ENCODE measurements at places on chromosomes 4 and X. TPM values are rescaled to one million over a fixed set of nuclear protein-coding genes. Genes with fewer than 3 reads are reported as not detected.

Gene MXRA5
- total RNA-seq, result 0.14 TPM

Gene PASD1
- not detected for total RNA-seq

DNA sequence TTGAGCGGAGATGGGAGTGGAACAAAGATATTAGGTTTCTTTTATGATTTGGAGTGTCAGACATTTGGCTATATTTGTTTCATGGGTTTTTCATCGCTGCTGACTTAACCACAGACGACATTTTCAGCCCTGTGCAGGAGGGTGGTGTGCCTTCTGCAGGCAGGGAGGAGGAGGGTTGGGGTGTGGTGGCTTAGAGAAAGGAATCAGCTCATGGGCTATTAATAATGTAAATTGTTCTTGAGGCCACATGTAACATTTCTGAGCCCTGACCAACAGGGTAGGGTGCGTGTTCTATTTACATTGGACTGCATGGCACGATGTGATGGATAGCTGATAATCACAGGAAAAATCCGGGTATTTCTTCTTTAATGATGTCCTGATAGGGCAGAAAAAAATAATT lies 67.6 kb downstream of the POLA1 start:
- no peak overlapping the region for H3K27ac ChIP-seq
- DNase-seq, result no peak
- H3K4me3 ChIP-seq, result no peak overlapping the region
- H3K4me1 ChIP-seq, result no peaks in the 10 kb centered on the region

GRCh38 chr4:26782168-26782829 lies 78.3 kb upstream of the STIM2 start:
- no peaks in the 10 kb centered on the region for H3K36me3 ChIP-seq
- H3K27me3 ChIP-seq, result no peaks in the 10 kb centered on the region
- H3K27ac ChIP-seq, result no peak overlapping the region
- peaks cover 37% of the 10 kb centered on the region for H3K4me1 ChIP-seq
- H3K4me3 ChIP-seq, result no peak overlapping the region

DNA sequence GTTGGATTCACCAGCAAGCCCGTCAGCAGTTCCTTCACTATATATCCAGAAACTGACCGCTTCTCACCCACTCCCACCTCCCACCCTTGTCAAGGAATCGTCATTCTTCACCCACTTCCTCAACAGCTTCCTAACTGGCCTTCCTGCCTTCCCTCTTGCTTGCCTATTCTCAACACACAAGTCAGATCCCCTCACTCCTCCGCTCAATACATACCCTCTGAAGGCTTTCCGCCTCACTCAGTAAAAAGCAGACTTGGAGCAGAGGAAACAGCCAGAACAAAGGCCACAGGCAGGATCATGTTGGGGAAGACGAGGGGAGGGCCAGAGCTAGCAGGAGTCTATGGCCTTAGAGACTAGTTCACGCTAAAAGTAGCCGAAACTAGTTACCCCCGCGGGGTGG lies 23.7 kb downstream of the RWDD4 start:
- H3K27me3 ChIP-seq, result no peaks in the 10 kb centered on the region
- DNase-seq, result no peak
- no peaks in the 10 kb centered on the region for H3K36me3 ChIP-seq

- H3K4me3 ChIP-seq, result no peak overlapping the region
- no peaks in the 10 kb centered on the region for H3K36me3 ChIP-seq
- no peaks in the 10 kb centered on the region for H3K4me1 ChIP-seq
- no peak for DNase-seq
These were observed 2387.6 kb downstream of the PCDH7 start for GRCh38 chr4:33107814-33108213.

DNA sequence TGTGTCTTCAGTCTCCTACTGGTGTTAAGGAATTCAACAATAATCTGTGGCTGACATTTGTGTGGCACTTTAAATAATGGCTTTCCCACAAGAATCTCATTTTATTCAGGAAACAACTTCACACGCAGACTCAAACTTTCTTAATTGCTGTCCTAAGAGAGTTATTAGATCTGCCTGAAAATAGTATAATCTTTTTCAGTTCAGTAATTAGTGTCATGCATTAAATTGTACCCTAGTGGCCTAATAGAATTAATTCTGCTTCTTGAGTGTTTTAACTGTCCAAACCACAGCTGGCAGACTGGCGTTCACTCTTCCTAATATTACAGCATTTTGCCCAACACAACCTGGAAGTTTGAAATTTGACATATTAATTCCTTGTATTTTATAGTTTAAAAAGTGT lies 107.1 kb downstream of the GRIA2 start:
- no peak overlapping the region for H3K27ac ChIP-seq
- H3K36me3 ChIP-seq, result no peaks in the 10 kb centered on the region
- no peaks in the 10 kb centered on the region for H3K4me1 ChIP-seq
- DNase-seq, result no peak
- no peak overlapping the region for H3K4me3 ChIP-seq
- no peaks in the 10 kb centered on the region for H3K27me3 ChIP-seq

- no peaks in the 10 kb centered on the region for H3K4me1 ChIP-seq
- no peak overlapping the region for H3K4me3 ChIP-seq
- no peak overlapping the region for H3K27ac ChIP-seq
- DNase-seq, result no peak
- H3K27me3 ChIP-seq, result no peaks in the 10 kb centered on the region
- H3K36me3 ChIP-seq, result no peaks in the 10 kb centered on the region
These were observed 63.0 kb upstream of the ENPP6 start for GRCh38 chr4:184280591-184281071.

DNA sequence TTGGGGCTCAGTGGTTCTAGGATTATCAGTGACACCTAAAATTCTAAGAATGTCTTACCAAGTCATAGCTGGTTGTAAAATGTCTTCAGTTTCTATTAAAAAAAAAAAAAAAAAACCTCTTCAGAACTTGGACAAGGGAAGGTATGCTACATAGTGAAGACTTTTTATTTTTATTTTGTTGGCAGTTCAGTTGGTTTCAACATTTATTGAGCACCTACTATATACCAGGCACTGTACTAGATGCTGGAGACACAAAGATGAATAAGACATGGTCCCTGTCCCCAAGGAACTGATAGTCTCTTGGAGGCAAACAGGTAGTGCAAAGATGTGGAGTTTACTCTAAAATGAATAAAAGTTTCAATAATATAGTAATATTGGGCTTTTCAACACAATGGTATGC lies 8.9 kb upstream of the BBS7 start:
- no peaks in the 10 kb centered on the region for H3K36me3 ChIP-seq
- H3K27me3 ChIP-seq, result no peaks in the 10 kb centered on the region

DNA sequence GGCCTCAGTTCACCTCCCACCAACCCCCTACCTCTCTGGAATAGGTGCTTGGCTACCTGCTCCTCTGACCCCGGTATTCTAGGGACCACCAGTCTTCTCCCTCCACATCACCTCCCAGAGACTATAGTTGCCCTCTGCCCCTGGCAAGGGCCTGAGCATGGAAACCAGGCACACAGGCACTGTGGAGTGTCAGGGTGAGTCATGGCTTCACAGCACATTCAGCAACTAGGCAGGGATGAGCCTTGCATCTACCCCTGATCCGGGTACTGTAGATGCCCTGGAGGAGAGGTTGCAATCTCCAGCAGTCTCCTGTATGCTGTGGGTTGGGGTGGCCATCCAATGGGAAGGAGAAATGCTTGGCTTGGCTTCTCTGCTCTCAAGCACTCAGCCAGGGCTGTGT lies 472.7 kb downstream of the IDS start:
- H3K4me3 ChIP-seq, result no peak overlapping the region
- H3K27me3 ChIP-seq, result no peaks in the 10 kb centered on the region
- H3K4me1 ChIP-seq, result no peaks in the 10 kb centered on the region
- no peaks in the 10 kb centered on the region for H3K36me3 ChIP-seq

- no peak overlapping the region for H3K27ac ChIP-seq
- no peaks in the 10 kb centered on the region for H3K36me3 ChIP-seq
- no peaks in the 10 kb centered on the region for H3K4me1 ChIP-seq
- H3K4me3 ChIP-seq, result no peak overlapping the region
These were observed 631.5 kb downstream of the RAB28 start for GRCh38 chr4:12852338-12853307.

GRCh38 chr4:105386012-105386411 lies 87.8 kb downstream of the PPA2 start:
- no peaks in the 10 kb centered on the region for H3K27me3 ChIP-seq
- H3K4me3 ChIP-seq, result no peak overlapping the region
- H3K4me1 ChIP-seq, result no peaks in the 10 kb centered on the region
- H3K27ac ChIP-seq, result no peak overlapping the region
- peaks cover 2% of the 10 kb centered on the region for H3K36me3 ChIP-seq

- H3K36me3 ChIP-seq, result no peaks in the 10 kb centered on the region
- H3K4me3 ChIP-seq, result no peak overlapping the region
- no peak for DNase-seq
- peaks cover 74% of the 10 kb centered on the region for H3K4me1 ChIP-seq
These were observed 15.4 kb downstream of the IGFBP7 start for GRCh38 chr4:57094832-57095223.
